ENCODE measurements at places on chromosomes 13 and 19.

DNA sequence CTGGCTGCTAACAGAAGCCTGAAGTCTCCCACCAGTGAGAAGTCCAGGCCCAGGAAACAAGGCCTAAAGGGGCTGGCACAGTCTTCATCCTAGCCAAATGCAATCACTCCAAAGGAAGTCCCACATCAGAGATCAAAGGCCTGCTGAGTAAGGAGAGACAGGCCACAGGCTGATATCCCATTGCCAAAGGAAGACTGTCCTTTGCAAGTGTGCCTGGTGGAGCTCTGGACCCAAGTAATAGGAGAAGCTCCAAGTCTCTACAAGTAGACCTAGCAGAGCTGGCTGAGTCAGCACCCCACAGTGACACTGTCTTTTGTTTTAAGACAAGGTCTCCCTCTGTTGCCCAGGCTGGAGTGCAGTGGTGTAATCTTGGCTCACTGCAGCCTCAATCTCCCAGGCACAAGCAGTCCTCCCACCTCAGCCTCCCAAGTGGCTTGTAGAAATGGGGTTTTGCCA, 4.5 kb downstream of the DBP start:
- no peak for DNase-seq

GRCh38 chr19:33134571-33135041, 2.7 kb downstream of the WDR88 start:
- peak; percentile 5 for DNase-seq

- DNase-seq: no peak
Measured at GRCh38 chr19:17323300-17323963, 11.2 kb downstream of the ANO8 start.

GRCh38 chr13:91178099-91178498, 169.4 kb upstream of the MIR17HG start:
- DNase-seq: no peak

- DNase-seq: no peak
Measured at GRCh38 chr13:43170506-43170905, 147.1 kb downstream of the DNAJC15 start.

DNA sequence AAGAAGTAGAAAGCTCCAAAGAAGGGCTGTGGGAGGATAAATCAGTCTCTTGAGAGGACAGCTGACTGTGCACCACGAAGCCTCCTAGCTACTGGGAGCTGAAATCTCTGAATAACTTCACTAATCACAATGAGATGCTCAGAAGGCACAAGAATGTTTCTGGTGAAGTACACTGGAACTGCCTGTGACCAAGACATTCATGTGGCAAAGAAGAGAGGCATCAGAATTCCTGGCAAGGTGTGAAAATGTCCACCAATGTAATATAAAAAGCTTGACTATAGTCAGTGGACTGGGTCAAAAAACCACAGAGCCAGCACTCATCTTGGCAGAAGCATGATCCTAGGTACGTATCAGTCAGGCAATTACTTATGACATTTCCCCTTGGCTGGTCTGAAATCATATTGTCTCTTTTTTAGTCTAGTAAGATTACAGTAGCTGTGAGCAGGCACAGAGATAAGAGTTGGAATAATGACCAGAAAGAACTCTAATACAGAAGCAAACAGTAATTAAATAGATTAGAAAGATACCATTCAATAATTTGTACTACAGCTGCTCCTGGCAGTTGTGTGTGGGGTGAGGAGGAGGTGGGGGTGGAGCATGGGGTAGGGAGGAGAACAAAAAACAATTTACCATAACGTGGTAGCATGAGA, 434.7 kb downstream of the DIAPH3 start:
- DNase-seq: no peak

DNA sequence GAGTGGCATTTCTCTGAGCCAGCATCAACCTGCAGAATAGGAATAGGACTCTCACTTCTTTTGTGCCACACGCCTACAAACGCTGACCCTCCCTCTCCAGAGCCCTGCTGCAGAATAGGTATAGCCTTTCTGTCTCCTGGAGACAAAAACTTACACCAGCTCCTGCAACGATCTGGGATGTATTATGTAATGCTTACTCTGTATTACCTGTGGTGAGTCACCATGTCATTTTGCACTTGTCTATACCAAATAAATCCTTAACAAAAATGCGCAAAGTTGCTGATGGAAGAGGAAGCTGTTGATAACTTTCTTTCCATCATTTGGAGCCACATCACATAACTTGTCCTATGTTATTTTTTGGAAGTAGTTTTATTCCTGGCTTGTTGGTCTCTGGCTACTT, 155.8 kb upstream of the FNDC3A start:
- DNase-seq: no peak

GRCh38 chr13:29569253-29570050, 26.0 kb downstream of the SLC7A1 start:
- DNase-seq: no peak

- DNase-seq: no peak
Measured at GRCh38 chr13:42040730-42041010, 7.8 kb upstream of the DGKH start.

GRCh38 chr13:34591900-34592529, 350.1 kb upstream of the NBEA start:
- DNase-seq: no peak

DNA sequence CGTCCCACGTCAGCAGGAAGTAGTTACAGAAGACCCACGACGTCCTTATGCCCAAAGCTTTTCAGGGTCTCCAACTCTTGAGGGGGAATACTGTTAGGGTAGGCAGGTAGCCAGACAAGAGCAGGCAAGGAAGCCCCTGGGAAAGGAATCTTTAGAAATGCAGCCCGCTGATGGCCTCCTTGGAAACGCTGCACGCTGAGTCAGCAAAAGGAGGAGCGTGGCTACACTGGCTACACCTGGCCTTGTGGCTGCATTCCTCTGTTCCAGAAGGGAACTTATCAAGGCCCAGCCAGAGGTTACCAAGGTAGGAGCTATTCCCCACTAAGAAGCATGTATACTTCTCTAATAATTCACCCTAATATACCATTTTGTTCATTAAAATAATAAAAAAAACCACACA, 2.0 kb downstream of the ERVV-1 start:
- no peak for DNase-seq

DNA sequence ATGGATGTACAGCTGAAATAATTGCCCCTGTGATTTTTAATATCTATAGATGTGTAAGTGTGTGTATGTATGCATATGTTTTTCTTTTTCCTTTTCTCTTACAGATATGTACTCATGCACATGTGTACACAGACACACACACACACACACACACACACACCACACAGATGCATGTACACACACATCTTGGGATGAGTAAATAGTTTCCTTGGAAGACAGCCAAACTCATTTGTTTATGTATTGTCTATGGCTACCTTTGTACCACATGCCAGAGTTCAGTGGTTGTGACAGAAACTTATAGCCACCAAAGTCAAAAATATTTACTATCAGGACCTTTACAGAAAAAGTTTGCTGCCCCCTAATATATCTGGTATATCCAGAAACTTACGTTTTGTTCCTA, 192.6 kb downstream of the MAB21L1 start:
- DNase-seq: no peak

DNA sequence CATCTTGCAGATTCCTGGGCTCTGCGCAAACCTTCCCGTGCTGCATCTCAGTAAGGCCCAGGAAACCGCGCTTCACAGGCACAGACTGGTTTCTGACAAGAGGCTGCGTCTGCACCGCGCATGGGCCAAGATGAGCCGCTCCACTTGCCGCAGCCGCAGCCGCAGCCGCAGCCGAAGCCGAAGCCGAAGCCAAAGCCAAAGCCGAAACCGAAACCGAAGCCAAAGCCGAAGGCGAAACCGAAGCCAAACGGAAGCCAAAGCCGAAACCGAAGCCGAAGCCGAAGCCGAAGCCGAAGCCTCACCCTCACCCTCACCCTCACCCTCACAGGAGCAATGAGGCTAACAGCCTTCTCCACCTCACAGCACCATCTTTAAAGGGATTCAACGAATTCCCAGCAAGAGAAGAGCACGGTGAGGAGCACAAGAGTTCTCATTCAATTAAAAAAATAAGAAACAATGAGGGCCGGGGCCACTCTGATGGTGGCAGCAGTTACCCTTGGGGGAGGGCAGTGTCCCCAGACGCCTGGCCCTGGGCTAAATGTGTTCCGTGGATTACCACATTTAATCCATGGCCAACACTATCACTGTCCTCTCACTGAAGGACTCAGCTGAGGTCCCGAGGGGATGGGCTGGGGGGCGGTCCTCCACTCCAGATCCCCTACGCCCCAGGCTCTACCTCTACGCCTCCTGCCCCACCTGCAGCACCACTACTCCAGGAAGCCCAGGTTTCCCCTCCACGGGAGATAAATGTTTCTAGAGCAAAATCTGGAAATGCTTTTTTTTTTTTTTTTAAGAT, 29.1 kb downstream of the ZNF787 start:
- no peak for DNase-seq

DNA sequence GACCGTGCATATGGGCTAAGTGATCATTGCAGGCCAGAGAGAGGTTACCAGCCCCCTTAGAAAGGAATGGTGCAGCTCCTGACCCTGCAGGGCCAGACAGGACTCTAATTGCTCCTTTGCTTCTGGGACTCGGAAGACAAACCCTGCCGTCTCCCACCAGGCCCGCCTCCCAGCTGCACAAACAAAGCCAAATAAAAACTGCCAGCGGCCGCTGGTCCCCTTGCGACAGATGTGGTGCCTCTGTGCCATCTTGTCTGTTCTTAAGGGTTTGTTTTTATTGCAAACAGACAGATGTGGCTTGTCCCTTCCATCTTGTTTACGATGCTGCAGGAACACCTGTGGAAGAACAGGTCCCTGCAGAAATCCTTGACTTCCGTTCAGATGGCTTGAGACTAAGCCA, 434.4 kb upstream of the TSHZ3 start:
- DNase-seq: no peak

DNA sequence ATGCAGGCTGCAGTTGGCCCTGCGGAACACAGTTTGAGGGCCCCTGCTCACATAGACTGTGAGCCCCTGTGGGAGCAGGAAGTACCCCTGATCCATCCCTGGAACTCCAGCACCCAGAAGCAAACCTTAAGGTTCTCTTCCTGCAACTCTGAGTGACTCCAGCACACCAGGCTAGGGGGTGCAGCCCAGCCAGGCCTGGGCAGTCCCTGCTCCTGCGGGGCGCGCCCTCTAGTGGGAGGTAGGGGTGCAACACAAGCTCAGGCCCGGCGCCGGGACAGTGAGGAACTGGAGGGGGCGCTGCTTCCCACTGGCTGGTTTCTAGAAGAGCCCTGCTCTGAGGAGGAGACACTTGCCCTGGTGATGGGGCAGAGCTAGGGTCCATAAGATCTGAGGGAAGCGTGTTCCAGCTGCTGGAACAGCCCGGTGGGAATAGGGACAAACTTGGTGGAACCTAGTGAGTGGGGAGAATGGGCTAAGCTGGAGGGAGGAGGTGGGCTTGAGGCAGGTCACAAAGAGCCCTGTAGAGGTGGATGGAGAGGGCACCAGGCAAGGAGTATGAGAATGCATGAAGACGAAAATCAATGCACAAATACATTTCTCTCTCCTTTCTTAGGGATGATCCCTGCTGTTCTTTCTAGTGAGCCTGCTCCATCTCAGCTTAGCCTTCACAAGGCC, 5.0 kb downstream of the ZSCAN5A start:
- DNase-seq: no peak

DNA sequence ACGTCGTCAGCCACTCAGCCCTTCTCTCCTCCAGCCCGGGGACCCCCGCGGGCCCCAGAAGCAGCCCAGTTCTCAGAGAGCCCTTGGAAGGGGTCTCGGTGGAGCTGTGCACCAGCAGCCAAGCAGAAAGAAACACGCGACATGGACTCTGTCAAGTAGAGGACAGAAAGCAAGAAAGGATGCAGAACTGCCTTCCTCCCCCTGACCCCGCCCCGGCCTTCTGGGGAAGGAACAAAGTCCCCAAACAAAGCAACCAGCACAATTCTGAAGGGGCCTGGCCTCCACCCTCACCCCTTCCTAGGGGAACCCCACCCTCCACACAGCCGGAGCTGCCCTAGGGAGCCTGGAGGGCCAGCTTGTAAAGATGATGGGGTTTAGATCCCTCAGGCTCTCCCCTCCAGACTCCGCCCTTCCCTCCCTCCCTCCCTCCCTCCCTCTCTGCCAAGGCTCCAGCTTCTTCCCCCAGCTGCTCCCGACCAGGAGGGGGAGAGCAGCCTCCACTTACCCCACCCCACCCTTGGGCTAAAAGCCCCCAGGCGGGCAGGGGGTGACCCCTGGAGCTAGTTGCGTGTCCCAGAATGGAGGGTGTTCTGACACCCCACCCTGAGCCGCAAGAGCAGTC, 7.8 kb downstream of the LYL1 start:
- DNase-seq: no peak

GRCh38 chr19:55902080-55902751, 29.9 kb downstream of the NLRP13 start:
- no peak for DNase-seq

- DNase-seq: no peak
Measured at GRCh38 chr19:23366437-23366836, 28.8 kb downstream of the ZNF91 start.

DNA sequence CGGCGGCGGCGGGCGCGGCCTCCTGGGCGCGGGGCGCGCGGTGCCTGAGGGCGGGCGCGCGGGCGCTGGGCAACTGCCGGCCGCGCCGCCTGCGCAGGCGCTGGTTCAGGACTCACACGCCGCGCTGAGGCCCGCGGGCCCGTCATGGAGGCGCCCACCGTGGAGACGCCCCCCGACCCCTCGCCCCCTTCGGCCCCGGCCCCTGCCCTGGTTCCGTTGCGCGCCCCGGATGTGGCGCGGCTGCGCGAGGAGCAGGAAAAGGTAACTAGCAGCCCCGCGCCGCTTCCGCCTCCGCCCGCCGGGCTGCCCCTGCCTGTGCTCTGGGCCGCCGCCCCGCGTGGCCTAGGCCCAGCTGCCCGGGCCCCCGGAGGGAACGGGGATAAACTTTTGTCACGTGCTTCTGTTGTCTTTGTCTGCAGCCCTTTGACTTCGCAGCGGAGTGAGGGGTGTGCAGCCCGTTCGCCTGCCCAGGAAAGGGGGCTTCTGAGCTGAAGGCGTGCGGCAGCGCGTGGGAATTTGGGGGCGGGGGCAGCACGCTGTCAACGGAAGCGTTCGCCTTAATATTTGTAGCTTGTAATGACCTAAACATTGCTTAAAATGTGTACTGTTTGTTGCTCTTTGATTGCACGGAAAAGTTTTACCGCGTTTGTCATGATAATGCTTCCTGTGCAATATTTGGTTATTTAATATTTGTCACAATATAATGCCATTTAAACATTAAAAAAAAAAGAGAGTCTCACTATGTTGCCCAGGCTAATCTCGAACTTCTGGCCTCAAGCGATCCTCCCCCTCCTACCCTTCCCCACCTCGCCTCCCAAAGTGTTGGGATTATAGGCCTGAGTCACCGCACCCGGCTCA, 594 bp downstream of the URI1 start:
- peak; percentile 54 for DNase-seq

GRCh38 chr13:28010046-28010445, 21.6 kb upstream of the URAD start:
- DNase-seq: no peak

DNA sequence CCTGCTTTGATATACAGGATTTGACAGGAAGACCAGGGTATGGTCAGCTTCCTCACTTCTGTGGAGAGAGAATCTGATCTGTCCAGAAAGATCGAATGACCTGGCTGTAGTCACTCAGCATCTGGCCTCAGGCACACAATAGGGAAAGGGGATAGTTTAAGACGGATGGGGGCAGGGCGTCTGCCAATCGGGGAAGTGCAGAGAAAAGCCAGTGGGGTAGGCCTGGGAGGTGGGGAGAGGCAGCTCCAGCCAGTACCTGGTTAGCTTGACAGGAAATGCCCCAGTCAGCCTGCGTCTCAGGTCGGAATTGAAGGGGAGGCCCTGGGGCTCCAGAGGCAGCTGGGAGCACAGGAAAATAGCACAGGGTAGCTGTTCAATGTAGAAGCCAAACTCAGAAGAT, 12.4 kb downstream of the ZNF444 start:
- DNase-seq: no peak
